Activated CD4-positive, alpha-beta T cell treated with anti-CD3 and anti-CD28 coated beads, Interleukin-2, amount 50 U/mL, for 24 hours (primary cell): ENCODE measurements at places on chromosomes 1 and 21.

DNA sequence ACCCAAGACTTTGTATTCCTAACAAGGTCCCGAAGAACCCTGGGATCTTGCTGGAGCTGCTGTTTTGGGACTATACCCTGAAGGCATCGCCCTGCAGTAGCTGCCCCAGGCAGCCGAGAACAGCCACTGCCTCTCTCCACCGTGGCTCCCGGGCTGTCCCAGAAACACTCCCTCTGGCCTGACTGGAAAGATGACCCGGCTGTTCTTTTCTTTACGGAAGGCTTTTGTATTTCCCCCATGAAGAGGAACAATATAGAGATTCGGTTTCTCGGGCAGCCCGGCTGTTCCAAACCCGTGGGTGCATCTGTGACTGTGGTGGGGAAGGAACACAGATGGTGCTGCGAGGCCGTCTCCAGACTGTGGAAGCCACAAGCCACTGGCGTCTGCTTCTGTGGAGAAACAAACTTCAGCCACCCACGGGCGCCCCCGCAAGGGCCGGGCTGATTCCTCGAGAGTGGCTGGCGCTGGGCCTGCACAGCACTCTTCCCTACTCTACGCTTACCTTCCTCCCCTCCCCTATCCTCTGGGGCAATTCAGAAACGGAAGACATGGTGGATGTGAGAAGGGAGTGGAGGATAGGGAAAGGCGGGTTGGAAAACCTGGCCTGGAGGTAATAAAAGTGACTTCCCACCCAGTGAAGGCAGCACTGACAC, 33.7 kb upstream of the VASH2 start:
- DNase-seq: no peak

GRCh38 chr21:36859744-36860501, 106.5 kb downstream of the HLCS start:
- no peak for DNase-seq

- no peak for DNase-seq
These were observed 135.4 kb upstream of the C8B start for GRCh38 chr1:57101209-57101608.

GRCh38 chr1:112676543-112676942, 2.1 kb downstream of the MOV10 start:
- DNase-seq: no peak

DNA sequence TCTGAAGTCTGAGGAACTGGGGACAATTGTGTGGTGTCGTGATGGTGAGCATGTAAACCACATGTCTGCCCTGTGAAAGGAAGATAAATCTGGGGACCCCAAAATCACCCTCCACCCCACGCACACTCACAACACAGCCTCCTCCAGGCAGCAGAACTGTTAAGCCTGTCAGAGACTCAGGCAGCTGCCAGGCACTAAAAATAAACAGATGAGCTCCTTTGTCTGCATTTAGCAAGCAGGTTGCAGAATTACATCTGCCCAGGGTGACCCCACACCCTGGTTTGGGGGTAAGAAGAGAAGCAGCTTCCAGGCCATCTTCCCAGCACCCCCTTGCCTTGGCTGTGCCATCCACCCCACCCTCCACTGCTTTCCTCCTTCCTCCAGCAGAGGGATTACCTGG, 119.1 kb upstream of the RUNX3 start:
- DNase-seq: no peak
